ENCODE measurements at places on chromosomes 7 and 10.
A peak's percentile ranks its signal among the peaks of the same experiment; 100 is the strongest.

DNA sequence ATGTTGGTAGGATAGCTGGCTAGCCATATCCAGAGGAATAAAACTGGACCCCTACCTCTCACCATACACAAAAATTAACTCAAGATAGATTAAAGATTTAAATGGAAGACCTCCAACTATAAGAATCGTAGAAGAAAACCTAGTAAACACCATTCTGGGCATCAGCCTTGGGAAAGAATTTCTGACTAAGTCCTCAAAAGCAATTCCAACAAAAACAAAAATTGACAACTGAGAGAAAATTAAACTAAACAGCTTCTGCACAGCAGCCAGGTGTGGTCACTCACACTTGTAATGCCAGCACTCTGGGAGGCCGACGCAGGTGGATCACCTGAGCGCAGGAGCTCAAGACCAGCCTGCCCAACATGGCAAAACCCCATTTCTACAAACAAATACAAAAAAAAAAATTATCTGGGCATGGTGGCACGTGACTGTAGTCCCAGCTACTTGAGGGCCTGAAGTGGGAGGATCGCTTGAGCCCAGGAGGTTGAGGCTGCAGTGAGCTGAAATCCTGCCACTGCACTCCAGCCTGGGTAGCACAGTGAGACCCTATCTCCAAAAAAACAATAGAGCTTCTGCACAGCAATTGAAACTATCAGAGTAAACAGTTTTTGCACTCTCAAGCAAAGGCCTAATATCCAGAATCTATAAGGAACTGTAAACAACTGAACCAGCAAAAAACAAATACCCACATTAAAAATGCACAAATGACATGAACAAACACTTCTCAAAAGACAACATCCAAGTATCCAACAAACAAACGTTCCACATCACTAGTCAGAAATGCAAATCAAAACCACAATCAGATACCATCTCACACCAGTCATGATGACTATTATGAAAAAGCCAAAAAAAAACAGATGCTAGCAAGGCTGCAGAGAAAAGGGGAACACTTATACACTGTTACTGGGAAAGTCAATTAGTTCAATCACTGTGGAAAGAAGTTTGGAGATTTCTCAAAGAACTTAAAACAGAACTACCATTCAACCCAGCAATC, 4.8 kb downstream of the CRPPA start:
- H3K36me3 ChIP-seq = no peaks in the 10 kb centered on the region
- peaks cover 3% of the 10 kb centered on the region for H3K4me1 ChIP-seq
- H3K27me3 ChIP-seq = no peaks in the 10 kb centered on the region
- DNase-seq = no peak

- peak overlapping the region; percentile 82 for H3K4me3 ChIP-seq
- H3K36me3 ChIP-seq = no peaks in the 10 kb centered on the region
- no peaks in the 10 kb centered on the region for H3K27me3 ChIP-seq
Measured at GRCh38 chr7:149147752-149148653, 750 bp downstream of the ZNF398 start.

- no peaks in the 10 kb centered on the region for H3K27me3 ChIP-seq
- H3K4me1 ChIP-seq = peaks cover 53% of the 10 kb centered on the region
- no peak for DNase-seq
- H3K4me3 ChIP-seq = no peak overlapping the region
- no peak overlapping the region for H3K27ac ChIP-seq
Measured at GRCh38 chr7:128742206-128742605, 3.0 kb downstream of the CALU start.

DNA sequence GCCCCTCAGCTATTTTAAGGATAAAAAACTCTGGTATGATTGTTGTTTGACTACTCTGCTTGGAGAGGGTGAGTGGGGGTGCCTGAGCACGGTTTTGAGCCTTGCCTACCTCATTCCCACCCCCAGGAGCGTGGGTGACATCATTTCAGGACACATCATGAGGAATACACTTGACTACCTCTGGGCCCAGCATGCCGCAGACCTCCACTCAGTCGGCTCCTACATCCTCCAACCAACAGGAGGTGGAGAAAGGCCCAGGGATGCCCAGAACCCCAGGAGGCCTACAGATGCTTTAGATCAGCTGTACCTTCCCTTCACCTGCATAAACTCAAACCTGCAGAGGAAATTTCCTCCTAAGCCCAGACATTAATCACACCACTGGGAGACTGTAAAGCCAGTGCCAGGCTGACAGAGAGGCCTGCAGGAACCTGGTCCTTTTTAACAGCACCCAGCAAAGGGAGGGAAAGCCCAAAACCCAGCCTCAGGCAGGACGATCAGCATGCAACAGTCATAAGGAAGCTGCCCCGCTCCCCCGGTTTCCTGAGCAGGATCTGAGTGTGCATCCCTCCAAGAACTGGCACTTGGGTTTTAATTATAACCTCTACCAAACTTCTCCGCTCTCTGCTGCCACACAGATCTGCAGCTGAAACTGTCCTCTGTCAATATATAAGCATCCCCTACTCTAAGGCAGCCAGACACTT, 61.7 kb upstream of the ZNRF2 start:
- H3K4me1 ChIP-seq = peaks cover 25% of the 10 kb centered on the region
- DNase-seq = no peak
- H3K36me3 ChIP-seq = no peaks in the 10 kb centered on the region
- H3K27ac ChIP-seq = no peak overlapping the region
- H3K4me3 ChIP-seq = no peak overlapping the region
- H3K27me3 ChIP-seq = no peaks in the 10 kb centered on the region

DNA sequence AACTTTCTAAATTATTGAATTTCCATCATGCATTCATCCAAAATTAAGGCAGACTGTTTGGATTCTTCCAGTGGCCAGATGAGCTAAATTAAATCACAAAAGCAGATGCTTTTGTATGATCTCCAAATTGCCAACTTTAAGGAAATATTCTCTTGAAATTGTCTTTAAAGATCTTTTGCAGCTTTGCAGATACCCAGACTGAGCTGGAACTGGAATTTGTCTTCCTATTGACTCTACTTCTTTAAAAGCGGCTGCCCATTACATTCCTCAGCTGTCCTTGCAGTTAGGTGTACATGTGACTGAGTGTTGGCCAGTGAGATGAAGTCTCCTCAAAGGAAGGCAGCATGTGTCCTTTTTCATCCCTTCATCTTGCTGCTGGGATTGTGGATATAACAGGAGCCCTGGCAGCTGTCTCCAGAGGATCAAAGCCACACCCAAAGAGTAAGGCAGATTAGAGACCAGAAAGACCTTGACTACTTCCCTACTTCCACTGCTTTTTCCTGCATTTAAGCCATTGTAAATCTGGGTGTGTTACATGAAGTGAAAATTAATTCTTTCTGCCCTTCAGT, 8.2 kb upstream of the CFAP69 start:
- no peaks in the 10 kb centered on the region for H3K27me3 ChIP-seq
- H3K4me3 ChIP-seq = no peak overlapping the region
- peak overlapping the region; percentile 25 for H3K27ac ChIP-seq
- no peak for DNase-seq
